B cell (primary cell): ENCODE measurements at places on chromosomes 6 and 20.

DNA sequence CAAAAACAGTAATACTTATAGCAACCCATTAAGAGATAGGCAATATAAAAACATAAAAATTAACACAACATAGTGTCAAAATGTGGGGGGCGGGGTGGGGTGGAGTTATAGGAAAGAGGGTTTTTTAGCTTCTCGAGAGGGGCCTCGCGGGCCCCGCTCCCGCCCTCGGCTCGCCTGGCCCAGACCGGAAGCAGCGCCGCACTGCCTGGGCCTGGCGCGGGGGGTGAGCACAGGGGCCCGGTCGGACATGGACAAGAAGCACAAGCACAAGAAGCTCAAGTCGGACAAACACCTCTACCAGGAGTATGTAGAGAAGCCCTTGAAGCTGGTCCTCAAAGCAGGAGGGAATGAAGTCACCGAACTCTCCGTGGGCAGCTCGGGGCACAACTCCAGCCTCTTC is 53.4 kb downstream of the REV3L start:
- DNase-seq: no peak

DNA sequence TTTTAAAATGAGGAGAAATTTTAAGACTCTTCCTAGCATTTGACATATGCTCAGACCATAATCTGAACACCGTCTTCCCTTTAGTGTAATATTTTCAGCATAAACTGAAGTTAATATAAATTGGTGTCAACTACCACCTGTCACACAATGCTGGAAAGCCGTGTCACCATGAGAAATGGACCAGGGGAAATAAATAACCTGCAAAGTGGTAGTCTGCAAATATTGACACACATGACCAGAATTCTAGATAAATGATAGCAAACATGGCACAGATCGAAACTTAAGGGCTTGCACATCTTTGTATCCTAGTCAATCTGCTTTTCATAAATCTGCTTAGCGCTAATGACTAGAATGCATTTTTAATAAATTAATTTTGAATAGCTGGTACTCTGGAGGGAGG is 191.9 kb downstream of the CD83 start:
- no peak for DNase-seq

DNA sequence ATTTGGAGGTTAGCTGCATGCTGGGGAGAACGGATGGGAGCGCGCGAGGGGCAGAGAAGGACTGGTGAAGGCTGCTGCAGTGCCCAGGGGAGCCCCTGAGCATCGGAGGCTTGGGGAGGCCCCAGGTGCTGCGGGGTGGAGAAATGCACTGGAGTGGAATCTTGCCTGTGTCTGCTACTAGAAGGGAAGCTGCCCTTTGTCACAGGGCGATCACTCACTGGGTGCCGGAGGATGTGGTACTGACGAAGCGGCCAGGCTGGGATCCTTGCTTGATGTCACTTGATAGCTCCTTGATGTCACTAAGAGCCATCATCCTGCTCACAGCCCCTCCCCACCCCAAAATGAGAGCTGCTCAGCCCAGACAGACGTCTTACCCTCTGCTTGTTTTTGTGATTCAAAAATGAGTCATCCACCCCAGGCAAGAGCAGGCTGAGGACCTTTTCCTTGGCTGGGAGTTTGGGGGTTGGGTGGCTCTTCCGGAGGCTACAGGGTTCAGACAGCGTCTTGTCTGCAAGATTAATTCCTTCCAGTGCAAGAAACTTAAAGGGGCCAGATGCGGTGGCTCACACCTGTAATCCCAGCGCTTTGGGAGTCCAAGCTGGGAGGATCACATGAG is 62.6 kb upstream of the PMEPA1 start:
- DNase-seq: no peak

DNA sequence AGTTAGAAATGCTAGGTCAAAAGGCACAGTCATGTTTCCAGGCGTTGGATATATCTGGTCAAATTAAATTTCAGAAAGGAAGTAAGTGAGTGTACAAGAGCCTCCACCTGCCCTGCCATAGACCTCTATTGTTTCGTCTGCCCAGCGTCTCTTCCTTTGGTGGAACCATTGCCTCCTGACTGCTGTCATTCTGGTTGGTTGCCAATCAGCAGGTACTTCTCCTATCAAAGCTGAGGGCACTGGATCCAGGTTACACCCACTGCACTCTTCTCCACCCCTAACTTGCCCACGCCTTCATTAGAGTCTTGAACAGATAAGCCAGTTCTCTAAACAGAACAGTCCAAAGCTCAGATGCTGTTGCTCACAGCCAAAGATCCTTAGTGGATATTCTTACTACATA is 2.6 kb upstream of the WFDC5 start:
- DNase-seq: no peak

DNA sequence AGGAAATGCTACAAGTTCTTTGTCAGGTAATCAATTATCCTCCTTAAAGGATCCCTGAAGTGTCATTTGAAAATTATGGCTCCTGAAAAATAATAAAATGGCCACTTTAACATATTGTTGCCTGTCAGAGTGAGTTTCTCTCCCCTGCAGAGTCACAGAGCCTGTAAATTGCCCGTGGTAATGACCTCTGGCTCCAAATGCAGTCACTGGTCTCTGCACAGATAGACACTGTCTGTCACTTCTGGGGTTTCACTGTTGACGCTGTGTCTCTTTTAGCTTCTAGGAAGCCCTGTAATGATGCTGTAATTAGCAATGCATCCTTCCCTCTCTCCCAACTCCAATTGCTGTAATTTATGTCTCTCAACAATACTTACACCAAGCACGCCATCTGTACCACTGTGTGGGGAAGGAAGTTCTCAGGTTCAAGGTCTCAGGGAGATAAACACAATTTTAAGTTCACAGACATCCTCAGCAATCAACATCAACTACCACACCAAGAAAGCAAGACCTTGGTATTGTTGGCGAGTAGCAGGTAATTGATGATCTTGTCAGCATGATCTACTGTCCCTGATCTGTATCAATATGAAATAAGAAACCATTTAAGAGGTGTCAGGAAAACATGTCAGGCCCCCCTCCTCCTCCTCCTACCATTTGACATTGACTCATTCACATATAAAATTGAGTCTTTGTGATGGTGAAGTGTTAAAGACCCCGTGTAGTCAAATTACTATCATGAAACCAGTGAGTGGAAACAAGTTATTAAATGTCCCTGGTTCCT is 91.2 kb upstream of the SULF2 start:
- DNase-seq: no peak

- DNase-seq: no peak
These were observed 653.5 kb upstream of the PTCHD4 start for GRCh38 chr6:48764286-48765044.

GRCh38 chr20:48287021-48287494 is 501.8 kb upstream of the SULF2 start:
- DNase-seq: no peak

DNA sequence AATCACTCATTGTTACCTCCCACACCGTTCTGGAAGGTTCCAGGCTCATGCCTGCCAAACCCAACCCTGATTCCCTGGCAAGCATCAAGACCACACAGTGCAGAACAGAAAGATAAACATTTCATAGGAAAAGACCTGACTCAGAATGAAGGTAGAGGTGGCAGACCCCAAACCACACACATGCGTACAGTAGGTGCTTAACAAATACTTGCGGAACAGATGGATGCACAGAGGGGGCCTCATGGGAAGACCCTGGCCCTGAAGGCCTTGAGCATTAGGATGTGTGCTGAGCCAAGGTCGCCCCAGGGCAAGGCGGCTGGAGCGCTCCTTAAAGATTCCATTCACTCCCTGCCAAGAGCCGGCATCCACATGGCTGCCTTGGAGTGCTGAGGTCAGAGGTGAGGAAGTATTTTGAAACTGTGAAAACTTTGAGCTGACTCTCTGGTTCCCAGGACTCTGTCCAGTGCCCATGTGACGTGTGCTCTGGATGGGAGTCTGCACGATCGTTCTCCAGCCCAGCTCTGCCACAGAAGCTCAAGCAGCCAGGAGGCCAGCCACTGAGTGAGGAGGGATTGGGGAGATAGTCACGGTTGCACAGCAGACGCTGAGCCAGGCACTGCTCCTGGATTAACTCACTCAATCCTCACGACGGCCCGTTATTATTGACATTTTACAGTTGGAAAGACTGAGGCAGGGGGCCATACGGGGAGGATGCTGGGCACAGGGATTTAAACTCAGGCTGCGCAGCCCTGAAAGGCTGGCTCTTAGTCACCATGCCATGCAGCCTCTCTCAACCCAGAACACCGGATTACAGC is 65.5 kb upstream of the AFDN start:
- no peak for DNase-seq

DNA sequence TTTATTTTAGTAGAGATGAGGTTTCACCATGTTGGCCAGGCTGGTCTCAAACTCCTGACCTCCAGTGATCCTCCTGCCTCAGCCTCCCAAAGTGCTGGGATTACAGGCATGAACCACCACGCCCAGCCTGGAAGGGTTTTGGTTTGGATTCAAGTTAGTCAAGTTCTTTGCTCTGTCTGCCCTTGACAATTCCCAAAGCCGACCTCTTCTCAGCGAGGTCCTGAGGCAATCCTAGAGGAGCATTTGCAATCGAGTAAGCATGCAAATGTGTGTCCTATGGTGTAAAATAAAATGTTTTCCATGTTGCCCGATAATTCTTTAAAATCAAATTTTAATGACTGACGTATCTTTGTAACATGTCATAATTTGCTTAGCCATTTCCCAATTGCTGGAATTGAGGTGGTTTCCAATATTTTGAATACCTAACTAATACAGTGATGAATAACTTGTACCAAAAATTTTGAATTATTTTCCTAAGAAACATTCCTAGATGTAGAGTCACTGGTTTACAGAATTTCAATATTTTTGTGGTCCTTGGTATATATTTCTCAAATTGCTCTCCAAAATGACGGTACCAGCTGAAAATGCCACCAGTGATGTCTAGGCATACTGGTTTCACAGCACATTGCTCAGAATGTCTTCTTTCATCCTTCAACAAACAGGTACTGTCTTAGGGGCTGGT is 38.7 kb downstream of the GTF2H5 start:
- no peak for DNase-seq

- DNase-seq: peak; percentile 58
These were observed 75.0 kb downstream of the MDGA1 start for GRCh38 chr6:37622646-37623071.

GRCh38 chr6:160076009-160076408 is 45.6 kb upstream of the SLC22A1 start:
- no peak for DNase-seq

- DNase-seq: no peak
These were observed 29.6 kb upstream of the MRGBP start for GRCh38 chr20:62766716-62767115.

- no peak for DNase-seq
These were observed 636 bp downstream of the RTF2 start for GRCh38 chr20:56469077-56469449.

DNA sequence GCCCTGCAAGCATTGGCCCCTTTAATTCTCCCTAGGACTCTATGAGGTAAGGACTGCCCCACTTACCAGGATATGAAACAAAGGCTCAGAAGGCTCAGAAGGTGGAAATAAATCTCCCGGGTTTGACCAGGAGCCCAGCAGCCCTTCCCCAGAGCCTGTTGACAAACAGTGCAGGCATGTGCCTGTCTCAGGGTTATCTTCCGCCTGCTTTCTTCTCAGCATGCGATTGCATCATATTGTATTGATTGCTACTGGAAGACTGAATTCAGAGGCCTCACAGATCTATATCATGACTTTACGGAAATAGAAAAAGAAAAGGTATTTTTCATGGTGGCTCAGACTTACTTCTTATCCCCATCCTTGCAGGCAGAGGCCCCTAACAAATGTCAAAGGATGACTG is 92.7 kb downstream of the PHACTR3 start:
- no peak for DNase-seq

DNA sequence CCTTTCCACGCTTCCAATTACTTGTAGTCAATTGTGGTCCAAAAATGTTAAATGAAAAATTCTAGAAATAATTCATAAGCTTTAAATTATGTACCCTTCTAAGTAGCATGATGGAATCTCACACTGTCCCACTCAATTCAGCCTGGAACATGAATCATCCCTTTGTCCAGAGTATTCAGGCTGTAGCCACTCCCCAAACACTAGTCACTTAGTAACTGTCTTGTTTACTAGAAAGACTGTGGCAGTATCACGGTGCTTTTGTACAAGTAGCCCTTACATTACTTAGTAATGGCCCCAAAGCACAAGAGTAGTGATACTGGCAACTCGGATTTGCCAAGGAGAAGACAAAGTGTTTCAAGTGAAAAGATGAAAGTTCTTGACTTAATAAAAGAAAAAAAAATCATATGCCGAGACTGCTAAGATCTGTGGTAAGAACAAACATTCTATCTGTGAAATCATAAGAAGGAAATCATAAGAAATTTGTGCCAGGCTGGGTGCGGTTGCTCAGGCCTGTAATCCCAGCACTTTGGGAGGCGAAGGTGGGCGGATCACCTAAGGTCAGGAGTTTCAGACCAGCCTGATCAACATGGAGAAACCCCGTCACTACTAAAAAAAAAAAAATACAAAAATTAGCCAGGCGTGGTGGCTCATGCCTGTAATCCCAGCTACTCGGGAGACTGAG is 168.5 kb upstream of the SIM1 start:
- no peak for DNase-seq

DNA sequence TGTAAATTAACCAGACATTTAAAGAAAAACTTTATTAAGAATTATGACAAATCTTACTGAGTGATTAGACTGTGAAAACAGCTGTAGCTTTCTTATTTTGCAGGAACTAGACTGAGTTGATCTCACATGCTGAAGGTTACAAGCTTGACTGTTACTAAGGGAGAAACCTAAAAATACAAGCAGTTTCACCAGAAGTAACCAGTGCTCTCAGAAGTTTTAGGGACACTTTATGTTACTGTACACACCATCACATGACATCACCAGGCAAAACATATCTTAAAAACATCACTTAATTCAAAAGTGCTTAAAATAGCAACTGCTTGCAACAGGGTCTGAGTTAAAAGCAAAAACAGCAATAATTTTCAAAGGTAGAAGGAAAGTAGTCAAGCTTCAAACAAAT is 5.4 kb downstream of the FBXO30 start:
- no peak for DNase-seq

GRCh38 chr6:9405825-9406224 is 970.5 kb upstream of the SLC35B3 start:
- no peak for DNase-seq

DNA sequence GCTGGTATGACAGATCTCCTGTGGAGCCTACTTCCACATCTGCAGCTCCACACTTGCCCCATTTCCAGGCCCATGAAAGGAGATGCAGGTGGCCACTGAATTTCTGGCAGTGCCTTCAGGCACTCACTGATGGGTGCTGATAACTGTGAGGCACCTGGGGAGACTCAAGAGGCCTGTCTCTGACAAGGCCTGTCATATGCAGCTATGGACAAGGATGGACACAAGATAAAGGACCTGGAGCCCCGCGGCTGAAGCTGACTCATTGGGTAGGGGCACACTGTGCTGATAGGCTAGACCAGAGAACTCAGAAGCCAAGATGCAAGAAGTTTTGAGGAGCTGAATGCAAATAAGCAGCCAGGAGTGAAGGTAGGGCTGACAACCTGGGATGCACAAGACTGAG is 81.0 kb upstream of the LRFN2 start:
- no peak for DNase-seq

DNA sequence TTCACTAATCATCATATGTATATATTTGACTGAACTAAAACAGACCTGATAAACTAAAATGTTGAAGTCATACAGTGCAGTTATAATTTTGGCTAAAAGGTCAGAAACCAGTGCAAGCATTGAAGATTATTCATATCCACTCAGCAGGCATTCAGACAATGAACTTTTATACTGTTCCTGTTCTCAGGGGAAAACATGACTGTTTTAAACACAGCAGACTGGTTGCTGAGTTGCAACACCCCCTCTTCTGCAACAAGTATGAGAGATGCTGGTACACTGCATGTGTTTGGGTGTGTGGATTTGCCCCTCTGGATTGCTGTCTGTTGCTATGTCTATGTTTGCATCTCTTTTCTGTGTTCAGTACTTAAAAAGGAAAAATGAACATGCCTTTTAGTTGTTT is 206.8 kb downstream of the EYA4 start:
- no peak for DNase-seq

- no peak for DNase-seq
These were observed 31.3 kb upstream of the HEY2 start for GRCh38 chr6:125718109-125718508.
